ENCODE measurements at places on chromosomes 5 and 9.

DNA sequence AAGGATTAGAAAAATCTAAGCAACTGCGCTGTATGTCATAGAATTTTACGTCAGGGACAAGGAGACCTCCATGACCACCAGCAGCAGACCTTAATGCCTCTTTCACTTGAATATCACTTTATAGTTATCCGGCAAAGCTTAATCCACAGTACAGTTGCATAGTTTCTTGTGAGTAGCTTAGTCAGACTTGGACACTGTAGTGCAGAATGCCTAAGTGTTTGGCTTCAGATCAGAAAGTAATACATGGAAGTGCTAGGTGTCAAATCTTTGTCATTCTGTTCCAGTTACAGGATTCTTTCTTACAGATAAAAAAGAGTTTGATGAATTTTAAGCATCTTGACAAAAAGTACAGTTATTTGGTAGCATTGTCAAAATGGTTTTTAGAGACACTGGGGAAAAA is 239.9 kb upstream of the PAPPA start:
- no peak for DNase-seq

- peak; percentile 91 for DNase-seq
These were observed 105.5 kb upstream of the PITX1 start for GRCh38 chr5:135139381-135140134.

GRCh38 chr9:134477342-134477925 is 151.2 kb downstream of the RXRA start:
- DNase-seq, result no peak

DNA sequence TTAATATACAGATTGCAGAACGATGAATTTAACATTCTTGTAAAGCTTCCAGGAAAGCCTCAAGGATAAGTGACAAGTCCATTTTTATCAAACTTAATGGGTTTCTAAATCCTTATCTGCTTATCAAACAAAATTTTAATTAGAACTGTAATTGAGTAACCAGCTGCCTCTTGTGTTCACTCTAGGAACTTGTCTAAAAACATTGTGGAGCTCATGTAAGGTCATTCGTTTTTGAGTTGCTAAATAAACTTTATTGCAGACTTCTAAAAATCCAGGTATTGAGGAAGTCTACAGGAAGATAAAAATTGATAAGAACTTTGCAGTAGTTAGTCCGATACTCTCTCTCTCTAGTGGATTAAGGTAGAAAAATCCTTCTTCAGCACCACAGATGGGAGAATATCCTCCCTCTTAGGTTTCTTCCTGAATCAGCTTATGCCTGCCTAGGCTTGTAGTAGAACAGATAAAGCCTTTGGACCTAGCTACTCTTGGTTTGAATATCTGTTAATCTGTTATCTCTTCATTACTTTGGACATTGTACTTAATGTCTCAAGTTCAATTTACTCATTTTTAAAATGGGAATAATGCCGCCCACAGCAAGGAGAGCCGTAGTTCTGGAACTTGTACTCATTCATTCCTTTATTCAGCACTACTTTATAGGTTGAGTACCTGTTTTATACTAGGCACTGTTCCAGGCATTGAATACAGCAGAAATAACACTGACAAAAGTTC is 60.0 kb upstream of the DHFR start:
- DNase-seq, result no peak

DNA sequence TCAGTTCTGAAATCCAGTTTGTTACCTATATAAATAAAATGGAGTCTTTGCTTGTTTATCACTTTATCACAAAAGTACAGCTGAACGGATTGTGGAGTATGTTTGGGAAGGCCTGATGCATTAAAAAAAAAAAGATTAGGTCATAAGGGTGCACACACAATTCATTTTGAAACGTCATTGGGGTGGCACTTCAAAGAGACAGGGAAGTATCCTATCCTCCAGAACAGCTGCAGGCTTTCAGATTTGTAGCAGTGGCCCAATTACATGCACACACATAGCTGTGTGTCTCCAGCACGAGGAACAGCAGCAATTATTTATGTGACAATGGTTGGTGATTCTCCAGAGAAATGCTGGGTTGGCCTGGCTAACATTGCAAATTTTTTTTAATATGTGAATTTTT is 46.8 kb upstream of the FER start:
- DNase-seq, result no peak

All from inflammatory macrophage treated with lipopolysaccharide for 1 hour (primary cell).